ENCODE measurements at places on chromosomes 6 and 20. TPM values are rescaled to one million over a fixed set of nuclear protein-coding genes. Genes with fewer than 3 reads are reported as not detected.

Gene SPEF1
- polyA plus RNA-seq, result 3.8 TPM

Gene MCHR2
- polyA plus RNA-seq, result not detected

Gene EDN3
- not detected for polyA plus RNA-seq

Gene GSTA3
- polyA plus RNA-seq, result not detected

Gene PCMT1
- 71.2 TPM for polyA plus RNA-seq

Gene CFB
- 154 TPM for polyA plus RNA-seq

Gene PREX1
- polyA plus RNA-seq, result 8.5 TPM

Gene SCRT2
- not detected for polyA plus RNA-seq

Gene ECT2L
- not detected for polyA plus RNA-seq

Gene PTK6
- 0.26 TPM for polyA plus RNA-seq

Gene THBS2
- 2.7 TPM for polyA plus RNA-seq

Gene FAM83B
- polyA plus RNA-seq, result 0.77 TPM

Gene GRM1
- polyA plus RNA-seq, result 0.82 TPM

Gene DEFB128
- not detected for polyA plus RNA-seq

Gene RPS6KA2
- 12.3 TPM for polyA plus RNA-seq

Gene SSTR4
- not detected for polyA plus RNA-seq

Gene ANKS1A
- polyA plus RNA-seq, result 9.4 TPM

Gene BMP6
- polyA plus RNA-seq, result 5.0 TPM

Gene SIRPB2
- polyA plus RNA-seq, result 0.86 TPM

Gene ISM1
- polyA plus RNA-seq, result 2.0 TPM
